Activated CD8-positive, alpha-beta memory T cell treated with anti-CD3 and anti-CD28 coated beads, Interleukin-2, amount 50 U/mL, for 48 hours (primary cell): ENCODE measurements at places on chromosomes 4 and X.
A peak's percentile ranks its signal among the peaks of the same experiment; 100 is the strongest.

DNA sequence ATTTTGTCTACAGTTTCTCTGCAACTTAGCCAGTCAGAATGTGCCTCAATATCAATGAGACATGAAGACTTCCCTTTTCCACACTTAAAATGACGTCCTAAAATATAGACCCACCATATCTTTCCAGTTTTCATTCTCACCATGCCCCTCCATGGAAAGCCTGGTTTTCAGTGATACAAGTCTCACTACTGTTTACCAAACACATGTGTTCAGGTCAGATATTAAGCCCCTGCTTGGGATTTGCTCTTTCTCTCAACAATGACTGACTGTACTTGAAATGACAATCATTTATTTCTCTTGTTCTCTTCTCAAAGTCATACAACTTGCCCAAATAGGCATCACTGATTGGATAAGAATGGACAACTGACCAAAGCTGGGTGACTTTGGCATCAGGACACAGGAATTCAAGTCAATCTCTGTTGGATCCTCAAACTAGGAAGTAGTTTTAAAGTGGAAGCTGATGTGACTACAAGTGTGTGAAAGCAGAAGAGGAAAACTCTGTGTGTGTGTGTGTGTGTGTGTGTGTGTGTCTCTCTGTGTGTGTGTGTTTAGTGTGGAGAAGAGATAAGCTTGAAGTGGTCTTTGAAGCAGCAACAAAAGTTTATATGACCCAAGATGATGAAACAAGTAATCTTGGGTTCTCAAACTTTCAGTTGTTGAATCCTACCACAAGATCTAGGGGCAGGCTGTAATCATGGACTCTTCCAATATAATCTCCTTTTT, 217.4 kb upstream of the FGF13 start:
- no peak for DNase-seq

- DNase-seq: peak; percentile 53
Observed at GRCh38 chrX:102154900-102155805, 624 bp downstream of the BEX5 start.

- peak; percentile 56 for DNase-seq
Observed at GRCh38 chrX:53481816-53482465, 47.8 kb upstream of the HSD17B10 start.

- no peak for DNase-seq
Observed at GRCh38 chrX:53047228-53047627, 1.4 kb upstream of the GPR173 start.

- no peak for DNase-seq
Observed at GRCh38 chr4:112674376-112674775, 37.4 kb downstream of the LARP7 start.

GRCh38 chr4:39415678-39416283, 9.1 kb downstream of the KLB start:
- no peak for DNase-seq

DNA sequence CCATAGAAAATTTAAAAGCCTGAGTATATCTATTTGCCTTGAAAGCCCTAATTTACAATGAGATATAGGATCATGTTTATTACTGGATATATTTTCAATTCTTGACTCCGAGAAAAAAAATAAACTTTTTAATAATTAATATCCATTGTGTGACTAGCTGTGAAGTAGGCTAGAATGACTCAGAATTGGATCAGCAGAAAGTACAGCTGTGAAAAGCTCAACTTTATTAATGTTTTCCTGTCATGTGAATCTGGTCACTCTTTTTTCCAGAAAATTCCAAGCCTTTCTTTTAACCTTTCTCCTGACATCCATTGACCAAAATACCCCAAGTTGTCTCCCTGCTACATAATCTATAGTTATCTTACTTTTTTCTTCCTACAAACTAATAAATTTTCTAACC, 171.8 kb upstream of the PACRGL start:
- no peak for DNase-seq

GRCh38 chrX:34560180-34560579, 96.9 kb downstream of the TMEM47 start:
- no peak for DNase-seq

- DNase-seq: no peak
Observed at GRCh38 chrX:153057281-153057680, 1.0 kb downstream of the PNMA3 start.

DNA sequence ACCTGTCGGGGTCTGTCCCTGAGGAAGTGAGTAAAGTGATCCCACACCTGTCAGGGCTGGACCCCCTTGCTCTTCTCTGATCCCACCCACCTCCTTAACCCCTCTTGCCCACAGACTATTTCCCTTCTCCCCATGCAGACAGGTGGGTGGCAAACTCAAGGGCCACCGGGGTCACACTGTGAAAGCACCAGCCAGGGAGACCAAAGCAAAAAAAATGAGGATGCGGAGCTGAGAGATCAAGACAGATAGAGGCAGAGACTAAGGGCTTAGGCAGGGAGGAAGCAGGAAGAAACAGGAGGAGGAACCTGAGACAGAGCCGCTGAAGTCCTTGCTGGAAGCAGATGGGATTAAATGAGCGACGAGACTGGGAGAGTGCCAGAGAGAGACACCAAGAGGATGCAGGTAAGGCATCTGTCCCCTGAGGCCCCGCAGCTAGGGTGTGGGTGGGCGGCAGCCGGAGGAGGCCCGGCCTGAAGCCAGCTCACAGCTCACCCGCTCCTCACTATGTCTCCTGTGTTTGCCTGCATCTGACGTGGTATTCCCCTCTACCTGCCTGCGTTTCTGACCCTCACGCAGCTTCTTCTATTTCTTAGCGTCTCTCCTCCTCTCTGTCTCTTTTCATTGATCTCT, 7.2 kb downstream of the TIMM17B start:
- no peak for DNase-seq

DNA sequence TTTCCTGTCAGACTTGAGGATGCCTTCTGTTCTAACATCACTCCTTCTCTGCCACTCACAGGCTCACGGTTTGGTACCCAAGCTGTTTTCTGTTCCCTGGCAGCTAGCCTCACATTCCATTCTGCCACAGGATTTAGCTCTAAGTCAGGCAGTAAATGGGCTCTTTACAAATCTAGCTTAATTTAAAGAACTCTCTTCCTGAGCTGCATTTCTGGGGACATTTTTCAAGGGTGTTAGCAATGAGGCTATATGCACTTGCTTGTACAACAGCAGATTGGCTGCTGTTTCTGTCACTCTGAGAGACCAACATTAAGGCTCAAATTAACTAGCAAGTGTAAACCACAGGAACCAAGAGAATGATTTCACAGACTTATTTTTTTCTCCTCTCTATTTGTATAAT, 337.8 kb upstream of the NOCT start:
- no peak for DNase-seq

GRCh38 chr4:80587871-80588385, 252.4 kb downstream of the CFAP299 start:
- no peak for DNase-seq

DNA sequence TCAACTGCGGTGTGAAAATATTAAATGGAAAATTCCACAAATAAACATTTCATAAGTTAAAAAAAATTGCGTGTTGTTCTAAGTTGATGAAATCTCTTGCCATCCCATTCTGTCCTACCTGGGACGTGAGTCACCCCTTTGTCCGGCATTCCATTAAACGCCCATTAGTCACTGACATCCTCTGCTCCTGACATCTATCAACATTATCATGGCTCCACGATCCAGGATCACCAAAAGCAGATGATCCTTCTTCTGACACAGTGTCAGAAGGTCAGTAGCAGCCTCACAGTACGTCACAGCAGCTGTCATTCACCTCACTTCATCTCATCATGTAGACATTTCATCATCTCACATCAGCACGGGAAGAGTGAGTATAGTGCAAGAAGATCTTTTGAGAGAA, 125.7 kb downstream of the ZNF827 start:
- DNase-seq: no peak

DNA sequence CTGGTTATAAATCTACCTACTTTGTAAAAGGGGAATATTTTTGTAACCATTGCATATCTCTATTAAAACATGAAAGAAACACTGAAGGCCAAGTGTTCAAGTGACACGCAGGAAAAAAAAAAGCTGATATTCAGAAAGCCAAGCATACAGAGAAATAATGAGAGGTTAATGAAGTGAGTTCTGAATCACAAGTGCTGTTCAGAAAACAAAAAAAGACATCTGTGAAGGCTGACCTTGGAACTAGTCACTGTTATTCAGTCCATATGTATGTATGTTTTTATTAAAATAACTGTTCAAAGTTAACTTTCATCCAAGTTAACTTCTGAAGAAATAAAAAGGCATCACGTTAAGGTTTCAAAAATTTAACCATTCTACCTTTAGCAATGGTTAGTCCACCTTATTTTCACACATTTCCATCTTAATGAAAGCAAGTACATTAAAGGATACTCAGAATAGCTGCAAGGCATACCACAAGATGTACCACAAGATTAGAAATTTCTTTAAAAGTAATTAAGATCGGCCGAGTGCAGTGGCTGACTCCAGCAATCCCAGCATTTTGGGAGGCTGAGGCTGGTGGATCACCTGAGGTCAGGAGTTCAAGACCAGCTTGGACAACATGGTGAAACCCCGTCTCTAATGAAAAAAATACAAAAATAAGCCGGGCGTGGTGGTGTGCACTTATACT, 31.4 kb downstream of the SH3RF1 start:
- DNase-seq: no peak

- DNase-seq: no peak
Observed at GRCh38 chr4:88112856-88113255, 45.6 kb downstream of the ABCG2 start.

DNA sequence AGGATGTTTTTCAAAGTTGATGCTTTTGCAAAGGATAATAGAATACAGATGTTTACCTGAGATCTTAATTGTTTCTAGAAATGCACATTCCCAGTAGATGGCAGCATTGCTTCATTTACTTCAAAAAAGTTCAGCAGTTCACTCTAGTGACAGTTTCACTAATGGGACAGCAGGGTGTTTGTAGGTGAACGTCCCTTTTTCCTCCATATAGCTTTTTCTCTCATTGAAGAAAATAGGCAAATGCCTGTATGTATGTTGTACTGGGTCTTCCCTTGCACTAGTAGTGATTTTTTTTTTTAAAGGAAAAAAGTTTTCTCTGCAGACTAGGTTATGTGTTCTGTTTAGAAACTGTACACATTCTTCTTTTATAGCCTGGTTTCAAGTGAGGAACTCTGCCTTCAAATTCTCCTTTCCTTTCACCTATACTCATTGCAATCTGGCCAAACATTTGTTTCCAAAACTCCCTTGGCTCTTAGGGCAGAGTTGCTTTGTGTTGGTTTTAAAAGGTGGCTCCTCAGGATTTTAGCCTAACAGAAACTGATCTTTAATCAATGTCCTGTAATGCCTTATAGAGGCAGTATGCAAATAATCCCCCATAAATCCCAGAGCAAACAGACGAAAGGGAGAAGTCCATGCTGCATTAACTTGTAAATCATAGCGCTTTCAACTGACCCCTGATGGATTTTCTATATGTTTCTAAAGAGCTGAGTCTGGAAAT, 86.3 kb downstream of the EGF start:
- no peak for DNase-seq

DNA sequence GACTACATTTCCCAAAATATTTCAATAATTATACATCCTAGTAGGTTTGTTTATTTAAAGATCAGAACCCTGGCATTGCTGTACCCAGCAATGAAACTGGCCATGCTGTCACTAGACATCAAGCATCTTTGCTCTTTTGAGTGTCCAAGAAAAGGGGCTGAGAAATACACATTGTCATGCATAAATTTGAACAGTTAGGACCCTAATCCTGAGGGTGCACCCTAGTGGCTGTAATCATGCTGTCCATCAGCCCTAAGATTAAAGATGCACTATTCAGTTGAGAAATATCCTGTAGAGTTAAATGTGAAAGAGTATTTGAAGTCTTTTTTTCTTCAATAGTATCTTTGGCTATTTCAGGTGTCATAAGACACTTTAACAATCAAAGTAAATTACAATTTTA, 108.8 kb downstream of the NFKB1 start:
- DNase-seq: no peak

DNA sequence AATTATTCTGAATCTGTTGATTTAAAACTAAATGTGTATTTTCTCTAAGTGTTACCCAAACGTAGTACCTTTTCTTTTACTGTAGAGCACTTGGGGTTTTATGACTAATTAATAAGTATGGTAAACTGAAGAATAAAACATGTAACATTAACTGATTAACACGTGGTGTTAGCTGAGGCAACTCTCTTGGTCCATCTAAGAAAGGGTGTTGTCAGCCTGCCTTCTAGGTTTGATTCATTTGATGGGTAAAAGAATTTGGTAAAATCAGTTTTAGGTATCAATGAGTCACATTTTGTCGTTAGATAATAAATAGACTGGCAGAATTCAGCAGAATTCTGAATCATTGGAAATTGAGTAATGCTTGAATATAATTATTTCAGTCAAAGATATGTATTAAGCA, 99.7 kb downstream of the AFF1 start:
- DNase-seq: no peak

DNA sequence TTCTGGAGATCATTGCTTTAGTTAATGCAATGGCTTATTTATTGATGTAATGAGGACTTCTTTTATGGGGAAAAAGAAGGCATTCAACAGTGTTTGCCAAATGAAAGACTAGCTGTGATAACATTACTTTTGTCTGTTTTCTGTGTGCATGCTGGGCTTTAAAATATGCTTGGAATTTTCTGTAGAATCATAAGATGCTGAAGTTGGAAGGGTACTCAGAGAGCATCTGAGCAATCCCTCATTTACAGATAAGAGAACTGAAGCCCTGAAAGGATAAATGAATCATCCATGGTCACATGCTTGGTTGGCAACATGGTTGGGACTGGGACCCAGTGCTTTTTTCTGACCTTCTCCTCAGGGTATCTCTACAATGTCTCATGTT, 31.4 kb upstream of the PITX2 start:
- no peak for DNase-seq

DNA sequence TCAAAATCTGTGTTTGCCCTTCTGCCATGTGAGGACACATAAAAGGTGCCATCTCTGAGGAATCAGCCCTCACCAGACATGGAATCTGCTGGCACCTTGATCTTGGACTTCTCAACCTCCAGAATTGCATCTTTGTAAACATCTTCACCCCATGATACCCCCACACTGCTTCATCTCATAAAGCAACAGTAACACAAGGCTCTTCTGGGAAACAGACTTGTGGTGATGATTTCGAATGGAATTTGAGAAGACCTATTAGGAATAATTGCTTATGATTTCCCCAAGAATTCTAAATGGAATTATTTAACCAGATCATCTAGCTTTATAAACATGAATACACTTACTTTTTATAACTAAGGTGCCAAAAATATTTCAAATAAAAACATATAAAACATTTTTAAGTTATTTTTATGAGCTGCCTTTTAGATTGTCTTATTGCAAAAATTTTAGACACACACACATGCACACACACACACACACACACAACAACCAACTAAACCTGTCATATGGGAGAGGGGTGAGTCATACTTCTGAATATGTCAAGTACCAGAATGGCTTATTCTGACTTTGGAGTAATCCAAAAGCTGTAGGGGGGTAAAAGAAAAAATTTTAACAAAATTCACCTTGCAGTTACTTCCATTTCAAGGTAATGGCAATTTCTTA, 82.0 kb downstream of the USP46 start:
- DNase-seq: no peak

GRCh38 chrX:11472381-11472780, 179.2 kb downstream of the AMELX start:
- DNase-seq: no peak
